ENCODE measurements at places on chromosomes 2 and 18.

DNA sequence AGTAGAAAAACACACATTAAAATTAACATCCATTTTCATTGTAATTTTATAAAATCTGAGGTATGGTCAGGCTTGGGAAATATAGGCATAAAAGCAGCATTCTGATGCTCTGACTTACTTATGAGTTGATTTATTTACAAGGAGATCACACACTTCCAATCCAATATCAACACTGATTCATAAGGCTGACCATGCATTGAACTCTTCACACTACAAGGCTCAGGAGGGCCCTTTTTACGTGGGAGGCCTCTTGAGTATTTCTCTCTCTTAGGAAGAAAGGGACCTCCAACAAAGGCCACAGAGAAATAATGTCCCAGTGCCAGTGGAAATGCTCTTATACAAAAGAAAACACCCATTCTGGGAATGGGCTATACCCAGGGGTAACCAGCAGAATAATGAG lies 222.8 kb downstream of the NAPG start:
- no peak for DNase-seq

DNA sequence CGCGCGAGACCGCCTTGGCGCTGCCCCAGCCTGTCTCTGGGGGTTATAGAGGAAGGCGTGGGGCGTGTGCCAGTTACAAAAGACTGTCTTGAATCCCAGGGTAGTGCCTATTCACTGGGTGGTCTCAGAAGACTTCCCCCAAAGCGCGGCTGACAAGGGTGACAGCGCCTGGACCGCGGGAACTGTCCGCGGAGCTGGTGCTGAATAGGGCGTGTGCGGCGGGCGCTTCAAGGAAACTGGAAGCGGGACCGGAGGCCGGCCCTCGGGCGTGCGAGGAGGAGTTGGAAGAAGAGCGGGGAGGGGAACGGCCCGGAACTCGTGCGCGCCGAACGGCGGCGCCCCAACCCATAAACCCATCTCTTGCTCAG lies 2.3 kb downstream of the EGR4 start:
- DNase-seq, result no peak

DNA sequence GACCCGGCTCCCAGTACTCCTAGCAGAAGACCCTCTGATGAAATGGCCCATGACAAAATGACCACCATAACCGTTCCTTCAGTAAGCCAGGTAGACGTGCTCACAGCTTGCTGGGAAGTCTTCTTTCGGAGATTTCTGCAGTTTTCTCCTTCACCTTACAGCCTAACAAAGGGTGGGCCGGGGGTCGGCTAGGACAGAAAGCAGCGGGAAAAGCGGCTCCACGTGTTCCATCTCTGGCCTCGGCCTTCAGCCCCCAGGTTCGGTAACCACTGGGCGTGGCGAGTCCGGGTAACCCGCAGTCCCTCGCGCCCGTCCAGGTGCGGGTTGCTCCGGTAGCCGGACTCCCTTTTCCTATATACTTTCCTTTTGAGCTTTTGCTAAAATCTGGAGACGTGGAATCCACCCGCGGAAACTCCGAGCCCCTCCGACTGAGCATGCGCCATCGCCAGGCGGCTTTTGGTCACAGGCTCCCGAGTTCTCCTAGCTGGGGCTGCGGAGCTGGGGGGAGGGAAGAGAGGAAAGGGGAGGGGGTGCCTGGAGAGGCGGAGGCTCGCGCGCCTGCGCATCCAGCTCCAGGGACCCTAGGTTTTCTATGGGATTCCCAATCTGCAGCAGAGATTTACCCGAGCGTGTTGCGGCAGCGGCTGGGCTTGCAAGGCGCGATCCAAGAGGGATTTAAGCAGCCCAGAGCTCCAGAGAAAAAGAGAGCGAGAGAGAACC lies at the start of gene VSNL1:
TSS of gene VSNL1 (plus strand) at position 604 of the 720 bp plus-strand sequence. CDS start 51,379 bp downstream, outside the sequence.
- no peak for DNase-seq

- no peak for DNase-seq
These were observed 34.7 kb upstream of the ZEB2 start for GRCh38 chr2:144554492-144555210.

GRCh38 chr18:58966704-58967103 lies 102.0 kb downstream of the ZNF532 start:
- no peak for DNase-seq

DNA sequence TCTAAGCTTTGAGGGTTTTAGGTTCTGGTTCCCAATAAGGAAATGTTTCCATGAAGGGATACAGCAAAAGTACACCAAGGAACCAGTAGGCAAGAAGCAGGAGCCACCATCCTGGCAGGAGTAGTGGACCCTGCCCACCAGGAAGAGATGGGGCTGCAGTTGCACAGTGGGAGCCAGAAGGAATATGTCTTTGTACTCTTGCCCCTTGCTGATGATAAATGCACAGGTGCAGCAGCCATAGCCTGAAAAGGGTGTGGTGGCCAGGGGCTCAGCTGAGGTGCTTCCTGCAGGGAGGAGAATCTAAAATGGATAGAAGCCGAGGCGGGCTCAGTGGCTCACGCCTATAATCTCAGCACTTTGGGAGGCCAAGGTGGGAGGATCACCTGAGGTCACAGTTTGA lies 27.5 kb downstream of the TMEM127 start:
- no peak for DNase-seq

DNA sequence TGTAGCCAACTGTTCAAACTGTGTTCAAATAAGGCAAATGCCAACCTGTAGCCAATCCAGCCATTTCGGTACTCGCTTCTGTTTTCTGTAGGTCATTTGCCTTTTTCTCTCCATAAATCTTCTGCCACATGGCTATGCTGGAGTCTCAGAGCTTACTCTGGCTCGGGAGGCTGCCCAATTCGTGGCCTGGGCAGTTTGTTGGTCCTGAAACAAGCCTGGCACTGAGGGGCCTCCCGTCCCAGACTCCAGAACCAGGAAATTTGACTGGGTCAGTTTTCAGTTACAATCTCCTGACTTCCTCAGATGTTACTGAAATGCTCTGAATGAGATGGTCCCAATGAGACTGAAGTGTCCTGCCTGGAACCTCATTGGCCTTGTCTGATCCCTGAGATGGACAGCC lies 120.8 kb upstream of the NPAS2 start:
- DNase-seq, result no peak

DNA sequence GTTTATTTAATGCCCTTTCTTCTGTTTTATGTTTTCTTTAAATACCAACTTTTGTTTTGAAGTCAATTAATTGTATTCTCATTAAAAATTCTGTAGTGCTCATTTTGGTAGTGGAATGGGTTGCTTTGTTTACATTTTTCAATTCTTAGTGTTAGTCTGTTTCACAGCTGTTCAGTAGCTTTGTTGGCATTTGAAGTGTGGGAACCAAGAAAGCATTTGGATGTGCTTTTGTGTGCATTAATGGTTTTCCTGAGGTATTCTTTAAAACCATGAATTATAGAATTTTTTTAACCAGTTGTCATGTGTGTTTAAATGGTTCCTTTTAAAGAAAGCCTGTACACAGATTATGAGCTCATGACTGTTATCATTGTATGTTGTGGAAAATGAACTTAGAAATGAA lies 19.7 kb downstream of the MIB1 start:
- DNase-seq, result no peak

DNA sequence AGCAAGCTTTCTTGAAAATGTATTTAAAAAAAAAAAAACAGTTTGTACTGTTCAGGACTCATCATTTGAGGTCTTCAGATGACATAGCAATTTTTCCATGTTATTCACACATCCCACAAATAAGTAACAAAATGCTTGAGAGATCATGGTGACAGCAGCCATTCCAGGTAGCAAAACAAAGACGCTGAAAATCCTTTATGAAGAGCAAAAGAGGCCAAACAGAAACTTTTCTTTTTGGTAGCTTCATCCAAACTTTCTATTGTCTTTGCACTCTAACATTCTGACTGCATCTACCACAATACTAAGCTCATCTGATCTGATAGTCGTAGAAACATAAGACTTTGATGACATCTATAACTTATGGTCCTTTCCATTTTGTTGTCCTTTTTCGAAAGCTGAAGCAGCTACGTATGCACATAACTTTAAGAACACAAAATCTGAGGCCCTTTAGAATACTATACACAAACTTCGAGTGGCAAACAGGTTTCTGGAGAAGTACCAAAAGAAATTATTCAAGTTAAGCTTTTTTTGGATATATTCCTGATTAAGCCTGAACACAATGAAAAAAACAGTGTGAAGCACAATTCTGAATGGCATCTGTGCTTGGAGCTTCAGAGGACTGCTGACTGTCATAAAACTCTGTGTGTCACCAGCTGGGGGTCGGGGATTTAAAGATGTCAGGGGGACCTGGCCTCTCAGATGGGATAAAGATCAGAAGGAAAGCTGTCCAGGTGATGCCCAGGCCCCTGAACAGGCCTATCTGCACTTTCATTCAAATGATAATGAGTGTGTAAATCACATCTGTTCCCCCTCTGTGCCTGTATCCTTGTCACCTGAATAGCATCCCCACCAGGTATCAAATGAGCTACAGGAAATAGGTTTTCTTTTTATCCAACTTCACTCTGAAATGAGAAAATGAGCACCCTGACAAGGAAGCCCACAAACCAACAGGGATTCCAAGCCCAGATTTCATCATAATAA lies 75.8 kb downstream of the ZEB2 start:
- no peak for DNase-seq

GRCh38 chr2:172655838-172656573 lies 79.6 kb upstream of the RAPGEF4 start:
- no peak for DNase-seq

GRCh38 chr2:164429354-164429753 lies 191.9 kb downstream of the GRB14 start:
- no peak for DNase-seq

GRCh38 chr2:116879650-116880160 lies 934.8 kb upstream of the DDX18 start:
- no peak for DNase-seq

- DNase-seq, result no peak
These were observed 216.6 kb downstream of the HRH4 start for GRCh38 chr18:24677011-24677410.

- no peak for DNase-seq
These were observed 749.5 kb upstream of the SLC39A10 start for GRCh38 chr2:194907569-194907968.

- DNase-seq, result no peak
These were observed 36.1 kb upstream of the TMEM178A start for GRCh38 chr2:39629646-39630045.

- no peak for DNase-seq
These were observed 3.9 kb upstream of the KLHL29 start for GRCh38 chr2:23381084-23381483.

GRCh38 chr2:109481196-109481555 lies 132.6 kb downstream of the SEPTIN10 start:
- no peak for DNase-seq

GRCh38 chr2:54030396-54030741 lies 59.6 kb upstream of the PSME4 start:
- DNase-seq, result no peak

DNA sequence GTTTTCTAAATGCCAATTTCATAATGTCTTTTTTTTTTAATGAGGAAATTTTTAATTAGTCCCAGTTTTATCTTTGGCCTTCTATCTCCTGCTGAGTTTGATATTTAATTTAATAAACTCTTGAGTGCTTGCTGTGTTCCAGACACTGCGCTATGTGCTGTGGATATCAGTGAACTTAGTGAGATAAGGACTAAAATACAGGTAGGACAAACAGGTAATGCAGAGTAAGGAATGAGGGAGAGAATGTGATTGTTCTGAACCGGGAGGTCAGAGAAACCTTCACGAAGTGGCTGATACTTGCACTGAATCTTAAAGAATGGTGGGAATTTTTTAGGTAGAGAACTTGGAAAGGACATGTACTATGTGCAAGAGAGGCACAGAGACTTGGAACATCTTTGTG lies 28.2 kb downstream of the TTC27 start:
- DNase-seq, result no peak

DNA sequence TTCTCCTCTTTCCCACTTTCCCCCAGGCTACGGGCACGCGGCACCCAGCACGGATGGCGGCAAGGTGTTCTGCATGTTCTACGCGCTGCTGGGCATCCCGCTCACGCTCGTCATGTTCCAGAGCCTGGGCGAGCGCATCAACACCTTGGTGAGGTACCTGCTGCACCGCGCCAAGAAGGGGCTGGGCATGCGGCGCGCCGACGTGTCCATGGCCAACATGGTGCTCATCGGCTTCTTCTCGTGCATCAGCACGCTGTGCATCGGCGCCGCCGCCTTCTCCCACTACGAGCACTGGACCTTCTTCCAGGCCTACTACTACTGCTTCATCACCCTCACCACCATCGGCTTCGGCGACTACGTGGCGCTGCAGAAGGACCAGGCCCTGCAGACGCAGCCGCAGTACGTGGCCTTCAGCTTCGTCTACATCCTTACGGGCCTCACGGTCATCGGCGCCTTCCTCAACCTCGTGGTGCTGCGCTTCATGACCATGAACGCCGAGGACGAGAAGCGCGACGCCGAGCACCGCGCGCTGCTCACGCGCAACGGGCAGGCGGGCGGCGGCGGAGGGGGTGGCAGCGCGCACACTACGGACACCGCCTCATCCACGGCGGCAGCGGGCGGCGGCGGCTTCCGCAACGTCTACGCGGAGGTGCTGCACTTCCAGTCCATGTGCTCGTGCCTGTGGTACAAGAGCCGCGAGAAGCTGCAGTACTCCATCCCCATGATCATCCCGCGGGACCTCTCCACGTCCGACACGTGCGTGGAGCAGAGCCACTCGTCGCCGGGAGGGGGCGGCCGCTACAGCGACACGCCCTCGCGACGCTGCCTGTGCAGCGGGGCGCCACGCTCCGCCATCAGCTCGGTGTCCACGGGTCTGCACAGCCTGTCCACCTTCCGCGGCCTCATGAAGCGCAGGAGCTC lies 35.4 kb downstream of the KCNK3 start:
- DNase-seq, result no peak

DNA sequence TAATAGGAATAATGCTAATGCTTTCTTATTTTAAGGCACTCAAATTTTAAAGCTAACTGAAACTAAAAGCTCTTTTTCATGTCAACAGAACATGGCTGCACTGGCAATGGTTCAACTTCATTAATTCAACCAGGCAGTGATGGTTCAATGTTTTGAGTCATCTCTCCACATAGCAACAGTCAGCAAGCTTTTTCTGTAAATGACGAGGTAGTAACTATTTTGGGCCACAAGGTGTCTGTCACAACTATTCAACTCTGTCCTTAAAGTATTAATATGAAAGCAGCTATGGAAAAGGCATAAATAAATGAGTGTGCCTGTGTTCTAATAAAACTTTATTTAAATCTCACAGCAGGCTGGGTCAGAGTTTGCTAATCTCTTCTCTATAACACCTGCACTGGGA lies 1425.6 kb upstream of the PIK3C3 start:
- DNase-seq, result no peak

GRCh38 chr2:230823264-230823964 lies 41.3 kb upstream of the ITM2C start:
- no peak for DNase-seq

DNA sequence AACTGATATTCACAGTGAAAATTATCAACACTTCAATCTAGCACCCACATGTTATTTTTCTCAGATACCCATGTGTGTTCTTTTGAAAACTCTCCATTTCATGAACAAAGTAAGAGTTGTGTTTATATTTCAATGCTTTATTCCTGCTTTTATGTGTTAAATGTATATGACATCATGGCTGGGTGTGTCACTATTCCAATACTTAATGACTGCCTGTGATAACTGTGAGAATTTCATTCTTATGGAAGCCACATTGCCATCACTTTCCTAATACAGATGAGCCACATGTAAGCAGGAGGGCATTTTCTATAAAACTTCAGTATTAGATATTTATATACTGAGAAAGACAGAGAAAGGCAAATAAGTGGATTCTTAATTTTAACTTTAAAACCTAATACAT lies 100.4 kb upstream of the FIGN start:
- no peak for DNase-seq
